ENCODE measurements at places on chromosomes 4 and X.

DNA sequence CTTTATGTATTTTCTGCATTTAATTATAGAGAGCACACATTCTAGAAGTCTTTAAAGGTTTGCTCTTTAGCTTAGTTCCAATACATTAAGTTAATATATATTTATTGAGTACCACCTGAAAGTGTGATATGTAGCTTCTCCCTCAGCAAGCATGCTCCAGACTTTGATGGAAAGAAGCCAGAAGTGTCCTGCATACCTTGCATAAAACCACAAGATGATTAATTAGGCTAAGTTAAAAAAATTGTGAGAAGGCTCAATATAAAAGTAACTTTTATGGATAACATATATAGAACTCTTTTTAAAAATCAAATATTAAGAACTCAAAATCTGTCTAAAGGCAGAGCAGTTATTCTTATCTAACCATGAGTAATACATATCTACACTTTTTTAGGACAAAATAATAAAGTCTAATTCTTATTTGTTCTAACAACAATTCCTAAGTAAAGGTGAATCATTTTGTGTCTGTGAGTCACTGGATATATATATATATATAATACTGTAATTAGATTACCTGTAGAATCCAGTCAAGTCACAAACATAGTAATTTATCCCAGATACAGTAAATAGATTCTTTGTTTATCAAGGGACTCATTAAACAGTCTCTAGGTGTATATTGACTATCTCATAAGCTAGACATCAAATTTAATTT is 51.2 kb downstream of the INTS12 start:
- no peak for DNase-seq

GRCh38 chr4:88940506-88940905 is 116.5 kb downstream of the FAM13A start:
- DNase-seq, result no peak

DNA sequence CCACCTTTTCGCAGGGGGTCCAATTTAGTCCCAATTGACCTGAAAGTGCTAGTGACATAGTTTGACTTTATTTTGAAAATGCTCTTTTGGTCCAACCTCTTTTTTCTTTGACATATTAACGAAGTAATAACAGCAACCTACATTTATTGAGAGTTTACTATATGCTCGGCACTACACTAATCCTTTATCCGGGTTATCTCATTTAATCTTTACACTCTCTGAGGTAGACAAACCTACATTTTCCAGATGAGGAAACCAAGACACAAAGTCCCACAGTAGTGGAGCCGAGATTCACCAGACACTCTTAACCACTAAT is 307 bp upstream of the ATRX start:
- DNase-seq, result no peak

- DNase-seq, result peak; percentile 28
These were observed 59.2 kb upstream of the PARM1 start for GRCh38 chr4:74873545-74874301.

- peak; percentile 86 for DNase-seq
These were observed 577.1 kb downstream of the ANKRD50 start for GRCh38 chr4:124135409-124135813.

DNA sequence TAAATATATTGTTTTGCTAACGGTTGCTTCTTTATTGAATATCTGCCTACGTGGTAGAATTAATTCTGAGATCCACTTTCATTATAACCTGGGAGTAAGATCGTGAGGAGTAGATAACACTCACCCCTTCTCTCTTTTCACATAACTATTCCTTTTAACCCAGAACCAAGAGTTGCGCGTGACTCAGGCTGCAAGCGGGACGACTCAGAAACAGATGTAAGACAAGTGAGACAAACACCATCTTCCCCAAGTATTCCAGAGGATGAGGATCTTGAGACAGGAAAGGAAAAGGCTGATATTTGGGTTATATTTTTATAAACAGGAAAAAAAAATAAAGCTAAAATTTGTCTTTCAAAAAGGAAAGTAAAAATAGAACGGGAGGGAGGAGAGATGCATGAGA is 318.8 kb upstream of the NOCT start:
- DNase-seq, result peak; percentile 8

DNA sequence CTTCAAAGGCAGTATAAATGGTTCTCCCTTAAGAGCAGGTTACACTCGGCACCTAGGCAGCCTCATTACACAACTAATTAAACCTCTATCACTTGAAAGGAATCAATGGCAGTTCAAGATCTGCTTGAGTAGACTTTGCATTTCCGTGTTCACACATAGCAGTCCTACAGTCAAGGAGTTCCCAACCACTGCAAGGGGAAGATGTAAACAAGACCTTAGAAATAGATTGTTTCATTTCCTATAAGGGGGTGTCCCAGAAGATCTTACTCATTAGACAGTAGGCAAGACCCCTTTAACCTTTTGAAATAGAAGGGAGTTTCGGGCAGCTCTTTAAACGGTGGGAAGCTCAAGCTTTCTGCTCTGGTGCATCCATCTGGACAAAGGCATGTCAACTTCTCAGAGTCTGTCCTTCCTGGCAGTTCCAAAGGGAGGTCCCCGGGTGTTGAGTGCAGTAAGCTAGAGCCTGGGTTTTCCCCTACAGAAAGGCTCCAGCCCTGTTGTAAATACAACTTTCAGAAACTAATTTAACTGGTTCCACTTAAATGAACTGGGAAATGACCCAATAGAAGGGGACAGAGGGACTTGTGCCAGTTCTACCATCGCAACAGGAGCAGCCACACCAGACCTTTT is 150.8 kb downstream of the RBMX2 start:
- DNase-seq, result no peak

GRCh38 chr4:118983293-118983692 is 94.6 kb downstream of the SYNPO2 start:
- DNase-seq, result no peak

- no peak for DNase-seq
These were observed 110.6 kb downstream of the MGST2 start for GRCh38 chr4:139776235-139776634.

DNA sequence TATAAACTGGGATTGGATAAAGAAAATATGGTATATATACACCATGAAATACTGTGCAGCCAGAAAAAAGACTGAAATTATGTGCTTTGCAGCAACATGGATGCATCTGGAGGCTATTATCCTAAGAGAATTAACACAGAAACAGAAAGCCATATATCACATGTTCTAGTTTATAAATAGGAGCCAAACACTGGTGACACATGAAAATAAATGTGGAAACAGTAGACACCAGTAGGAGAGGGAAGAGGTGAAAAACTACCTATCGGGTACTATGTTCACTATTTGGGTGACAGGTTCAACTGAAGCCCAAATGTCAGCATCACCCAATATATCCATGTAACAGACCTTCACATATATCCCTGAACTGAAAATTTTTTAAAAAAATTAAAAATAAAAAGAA is 725.1 kb downstream of the C4orf33 start:
- no peak for DNase-seq

DNA sequence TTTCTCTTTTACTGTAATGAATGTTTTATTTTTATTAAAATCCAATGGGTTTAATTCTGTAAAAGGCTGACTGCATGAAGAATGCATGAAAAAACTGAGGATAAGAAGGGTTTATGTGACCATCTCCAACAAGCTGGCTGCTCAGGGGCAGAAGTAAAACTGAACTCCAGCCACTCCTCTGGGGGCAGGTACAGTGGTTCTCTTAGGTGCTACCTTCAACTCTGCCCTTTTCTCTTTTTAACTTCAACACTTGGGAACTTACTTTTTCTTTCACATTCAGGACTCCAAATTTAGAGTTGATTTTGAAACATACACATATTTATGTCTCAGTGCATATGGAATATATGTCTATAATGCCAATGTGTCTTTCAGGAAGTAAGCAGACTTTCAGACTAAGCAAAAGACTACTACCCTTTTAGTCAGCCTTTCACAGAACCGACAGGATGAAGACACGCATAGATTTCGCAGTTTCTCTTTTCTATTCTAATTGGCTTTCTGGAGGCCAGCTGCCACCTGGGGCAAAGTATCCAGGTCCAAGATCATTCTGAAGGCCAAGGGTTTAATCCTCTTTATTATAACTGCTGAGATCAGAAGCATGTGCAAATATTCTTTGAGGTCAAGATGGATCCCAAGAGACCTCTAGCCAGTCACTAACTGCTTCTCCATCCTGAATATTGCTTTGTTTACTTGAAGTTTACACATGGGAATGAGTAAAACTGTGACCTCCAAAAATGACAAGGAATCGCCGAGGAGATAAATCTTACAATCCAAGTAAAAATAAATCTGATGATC is 30.7 kb downstream of the HS3ST1 start:
- no peak for DNase-seq

DNA sequence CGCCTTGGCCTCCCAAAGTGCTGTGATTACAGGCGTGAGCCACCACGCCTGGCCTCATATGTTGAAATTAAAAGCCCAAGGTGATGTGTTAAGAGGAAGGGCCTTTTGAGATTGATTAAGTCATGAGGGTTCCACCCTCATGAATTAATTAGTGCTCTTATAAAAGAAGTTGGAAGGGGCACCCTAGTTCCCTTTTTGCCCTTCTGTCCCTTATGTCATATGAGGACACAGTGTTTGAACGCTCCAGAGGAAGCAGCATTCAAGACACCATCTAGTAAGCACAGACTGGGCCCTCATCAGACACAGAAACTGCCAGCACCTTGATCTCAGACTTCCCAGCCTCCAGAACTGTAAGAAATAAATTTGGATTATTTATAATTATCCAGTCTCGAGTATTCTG is 5.1 kb upstream of the APLN start:
- DNase-seq, result no peak

DNA sequence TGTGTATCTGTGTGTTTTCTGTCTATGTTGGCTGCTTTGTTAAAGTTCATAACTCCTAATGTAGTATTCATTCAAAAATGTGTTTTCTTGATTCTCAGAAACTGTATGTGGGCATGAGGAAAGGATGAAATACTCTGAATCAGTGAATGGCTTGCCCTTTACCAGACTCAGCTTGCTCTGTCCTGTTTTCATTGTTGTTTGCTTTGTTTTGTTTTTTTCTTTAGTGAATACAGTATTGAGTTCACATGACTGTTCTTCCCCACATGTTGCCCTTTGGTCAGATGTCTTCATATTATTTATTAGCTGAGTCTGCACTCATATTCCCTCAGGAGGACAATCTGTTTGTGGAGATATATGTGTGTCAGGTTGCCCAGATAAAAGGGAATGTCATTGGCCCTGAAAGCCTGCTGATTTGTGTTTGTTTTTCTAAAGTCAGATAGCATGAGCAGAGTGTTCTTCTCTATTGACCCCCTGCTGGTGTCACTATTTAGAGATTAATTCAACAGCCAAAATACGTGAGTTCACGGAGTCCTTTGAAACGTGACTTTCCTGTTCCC is 1184.4 kb downstream of the RPA4 start:
- DNase-seq, result no peak

- no peak for DNase-seq
These were observed 1186.1 kb downstream of the NLGN4X start for GRCh38 chrX:5042563-5042962.

GRCh38 chr4:172657081-172657480 is 511.5 kb upstream of the GALNT7 start:
- no peak for DNase-seq

DNA sequence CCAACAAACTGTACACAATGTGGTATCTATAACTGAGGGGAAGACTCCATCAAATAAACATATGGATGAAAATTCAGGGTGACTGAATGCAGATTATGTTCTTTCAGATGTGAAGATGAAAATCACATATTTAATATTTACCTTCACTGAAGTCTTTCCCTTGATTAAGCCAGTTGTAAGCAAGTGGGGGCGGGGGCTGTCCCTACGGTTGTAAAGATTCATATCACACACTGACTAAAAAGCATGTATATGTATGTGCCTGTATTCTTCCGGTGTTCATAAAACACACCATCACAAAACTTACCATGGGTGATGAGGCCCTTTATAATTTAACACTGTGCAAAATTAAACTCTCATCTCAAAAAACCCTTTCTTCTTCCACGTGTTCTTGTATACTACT is 1.3 kb downstream of the TAB3 start:
- no peak for DNase-seq

DNA sequence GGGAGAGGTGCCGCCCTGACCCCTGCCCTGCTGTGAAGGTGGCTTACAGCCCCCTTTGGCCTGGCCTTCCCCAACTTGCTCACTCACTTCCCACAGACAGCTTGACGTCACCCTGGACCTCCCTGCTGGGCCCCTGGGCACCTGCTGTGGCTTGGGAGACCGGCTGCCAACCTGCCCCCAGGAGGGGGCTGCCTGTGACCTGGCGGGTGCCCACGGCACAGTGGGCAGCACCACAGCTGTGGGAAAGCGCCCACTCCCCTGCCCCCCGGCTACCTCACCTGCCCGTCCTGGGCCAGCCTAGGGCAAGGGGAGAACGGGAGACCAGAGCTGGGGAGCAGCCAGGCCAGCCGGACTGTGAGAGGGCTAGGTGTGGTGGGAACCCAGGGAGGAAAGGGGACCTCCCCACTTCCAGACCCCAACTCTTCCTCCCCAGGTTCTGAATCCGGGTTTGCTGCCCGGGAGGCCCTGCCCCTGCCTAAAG is 2.4 kb upstream of the ZFP92 start:
- DNase-seq, result no peak

- DNase-seq, result peak; percentile 62
These were observed 132.2 kb upstream of the KIT start for GRCh38 chr4:54525602-54526001.

Data from iris pigment epithelial cell (primary cell).